ENCODE measurements at places on chromosomes 3 and 15. TPM values are rescaled to one million over a fixed set of nuclear protein-coding genes. Genes with fewer than 3 reads are reported as not detected.

The GABRG3 gene
- total RNA-seq: not detected

The ATP13A5 gene
- total RNA-seq: not detected

The TNNC1 gene
- total RNA-seq: not detected

DNA sequence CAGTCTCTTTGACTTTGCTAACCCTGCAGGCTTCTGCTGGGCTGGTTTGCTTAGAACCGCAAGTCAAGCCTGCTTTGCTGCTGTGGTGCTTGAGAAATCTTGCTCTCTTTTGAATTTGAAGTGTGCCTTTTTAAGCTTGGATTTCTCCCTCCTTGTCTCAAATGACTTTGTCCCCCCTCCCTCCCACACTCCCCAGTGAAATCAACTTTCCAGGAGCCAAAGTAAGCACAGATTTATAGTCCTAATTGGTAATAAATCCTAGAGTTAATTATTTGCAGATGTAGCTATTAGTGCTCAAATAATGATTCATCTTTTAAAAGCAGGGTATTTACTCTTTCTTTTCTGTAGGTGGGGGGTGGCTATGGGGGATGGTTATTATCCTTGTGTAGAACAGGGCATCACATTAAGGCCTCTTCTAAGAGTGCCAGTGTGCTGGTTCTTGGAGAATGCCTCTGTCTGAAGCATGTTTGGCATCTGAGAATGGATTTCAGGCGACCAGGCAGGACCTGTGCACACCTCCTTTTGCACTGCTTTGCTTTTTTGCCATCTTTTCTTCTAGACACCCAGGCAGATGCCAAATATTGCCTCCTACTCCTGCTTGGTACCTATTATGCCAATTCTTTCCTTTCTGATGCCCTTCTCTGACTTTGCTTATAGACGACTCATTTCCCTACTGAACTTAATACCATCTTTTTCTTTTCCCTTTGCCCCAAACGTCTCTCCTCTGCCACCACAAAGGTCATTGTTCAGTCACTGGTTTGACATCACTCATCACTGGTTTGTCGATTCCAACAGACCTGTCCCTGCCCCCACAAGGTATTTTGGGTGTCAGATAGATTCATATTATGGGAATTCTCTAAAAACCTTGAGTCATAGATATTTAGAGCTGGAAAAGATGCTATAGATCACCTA lies 50.7 kb downstream of the CLDN11 start:
- no peak for DNase-seq

- no peak for DNase-seq
Observed at GRCh38 chr15:66864871-66865281, 162.8 kb downstream of the SMAD6 start.

DNA sequence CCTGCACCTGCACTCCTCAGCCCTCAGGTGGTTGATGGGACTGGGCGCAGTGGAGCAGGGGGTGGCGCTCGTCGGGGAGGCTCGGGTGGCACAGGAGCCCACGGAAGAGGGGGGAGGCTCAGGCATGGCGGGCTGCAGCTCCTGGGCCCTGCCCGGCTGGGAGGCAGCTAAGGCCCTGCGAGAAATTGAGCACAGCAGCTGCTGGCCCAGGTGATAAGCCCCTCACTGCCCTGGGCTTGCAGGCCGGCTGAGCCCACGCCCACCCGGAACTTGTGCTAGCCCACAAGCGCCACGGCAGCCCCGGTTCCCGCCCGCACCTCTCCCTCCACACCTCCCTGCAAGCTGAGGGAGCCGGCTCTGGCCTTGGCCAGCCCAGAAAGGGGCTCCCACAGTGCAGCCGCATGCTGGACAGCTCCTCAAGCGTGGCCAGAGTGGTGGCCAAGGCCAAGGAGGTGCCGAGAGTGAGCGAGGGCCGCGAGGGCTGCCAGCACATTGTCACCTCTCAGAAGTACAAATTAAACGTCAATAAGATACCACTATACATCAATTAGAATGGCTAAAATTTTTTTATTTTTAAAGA lies 5.1 kb upstream of the VHL start:
- no peak for DNase-seq

GRCh38 chr15:83571820-83572707 lies 81.9 kb upstream of the ADAMTSL3 start:
- no peak for DNase-seq

DNA sequence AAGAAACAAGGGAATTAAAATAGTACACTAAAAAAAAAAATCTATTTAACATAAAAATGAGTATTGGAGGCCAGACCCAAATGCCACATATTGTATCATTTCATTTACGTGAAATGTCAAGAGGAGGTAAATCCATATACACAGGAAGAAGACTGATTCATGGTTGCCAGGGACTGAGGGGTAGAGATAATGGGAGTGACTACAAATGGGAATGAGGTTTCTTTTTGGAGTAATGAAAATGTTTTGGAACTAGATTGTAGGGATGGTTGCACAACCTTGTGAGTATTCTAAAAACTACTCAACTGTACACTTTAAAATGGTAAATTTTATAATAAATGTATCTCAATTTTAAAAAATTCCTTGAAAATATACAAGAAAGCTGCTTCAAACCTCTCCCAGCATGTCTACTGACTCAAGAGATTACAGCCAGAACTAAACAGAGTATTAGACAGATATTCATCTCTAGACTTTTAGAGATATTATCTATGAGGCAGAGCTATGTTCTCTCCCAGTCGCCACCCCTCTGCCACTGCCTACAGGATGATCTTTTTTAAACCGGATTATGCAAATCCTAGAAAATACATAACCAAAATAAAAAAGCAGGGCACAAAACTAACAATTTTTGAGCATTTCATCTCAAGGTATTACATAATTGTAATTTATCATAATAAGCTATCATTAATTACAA lies 6.2 kb downstream of the HLTF start:
- DNase-seq: no peak
